Ascending aorta (tissue), 2 donors: ENCODE measurements at places on chromosomes 4 and X.
A peak's percentile ranks its signal among the peaks of the same experiment; 100 is the strongest.

DNA sequence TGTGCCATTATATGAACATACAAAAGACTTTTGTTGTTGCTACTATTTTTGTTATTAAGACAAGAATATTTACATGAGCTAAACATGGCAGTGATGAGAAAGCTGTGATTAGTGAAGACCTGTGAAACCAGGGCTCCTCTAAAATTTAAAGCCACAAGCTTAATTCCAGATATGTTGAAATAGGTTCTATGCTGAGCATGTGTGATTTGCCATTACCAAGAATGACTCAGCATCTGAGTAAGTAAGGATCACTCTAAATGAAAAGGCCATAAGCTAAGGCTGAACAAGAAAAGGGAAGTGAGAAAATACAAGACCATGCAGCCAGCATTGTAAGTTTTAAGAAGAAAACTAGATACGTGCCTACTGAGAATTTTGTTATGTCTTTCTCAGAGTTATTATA lies 75.9 kb upstream of the CAMK2D start:
- no peak for DNase-seq

- DNase-seq = no peak
Observed at GRCh38 chr4:11710453-11711093, 281.9 kb upstream of the HS3ST1 start.

DNA sequence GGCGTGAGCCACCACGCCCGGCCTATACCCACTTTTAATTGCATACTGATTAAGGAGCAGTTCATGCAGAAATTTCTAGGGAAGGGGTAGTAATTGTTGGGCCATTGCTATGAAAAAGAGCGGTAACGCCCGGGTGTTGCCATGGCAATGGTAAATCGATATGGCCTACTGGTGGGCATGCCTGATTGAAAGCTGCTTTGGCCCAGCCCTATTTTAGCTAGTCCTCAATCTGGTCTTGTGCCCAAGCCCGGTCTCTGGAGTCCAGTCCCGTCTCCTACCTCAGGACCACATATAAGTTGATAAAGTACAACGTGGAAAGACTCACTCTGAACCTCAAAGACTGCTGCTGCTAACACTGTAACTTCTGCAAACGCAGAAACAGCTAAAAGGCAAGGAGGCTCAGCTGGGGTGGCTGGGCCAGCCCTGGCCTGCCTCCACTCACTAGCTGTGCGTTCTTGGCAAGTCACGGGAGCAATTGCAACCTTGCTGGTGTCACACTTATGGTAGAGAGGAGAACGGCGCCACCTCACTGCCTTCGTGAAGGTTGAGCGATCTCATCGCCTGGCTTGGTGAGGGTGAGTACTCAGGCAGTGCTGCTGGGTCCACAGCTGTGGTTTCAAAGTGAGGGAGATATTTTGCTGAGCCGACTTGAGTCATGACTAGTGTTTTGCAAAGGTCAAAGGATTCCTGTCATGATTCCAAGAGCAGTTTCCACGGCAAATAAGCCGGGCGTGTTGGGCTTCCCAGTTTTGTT lies 57.0 kb upstream of the GRPEL1 start:
- DNase-seq = no peak

DNA sequence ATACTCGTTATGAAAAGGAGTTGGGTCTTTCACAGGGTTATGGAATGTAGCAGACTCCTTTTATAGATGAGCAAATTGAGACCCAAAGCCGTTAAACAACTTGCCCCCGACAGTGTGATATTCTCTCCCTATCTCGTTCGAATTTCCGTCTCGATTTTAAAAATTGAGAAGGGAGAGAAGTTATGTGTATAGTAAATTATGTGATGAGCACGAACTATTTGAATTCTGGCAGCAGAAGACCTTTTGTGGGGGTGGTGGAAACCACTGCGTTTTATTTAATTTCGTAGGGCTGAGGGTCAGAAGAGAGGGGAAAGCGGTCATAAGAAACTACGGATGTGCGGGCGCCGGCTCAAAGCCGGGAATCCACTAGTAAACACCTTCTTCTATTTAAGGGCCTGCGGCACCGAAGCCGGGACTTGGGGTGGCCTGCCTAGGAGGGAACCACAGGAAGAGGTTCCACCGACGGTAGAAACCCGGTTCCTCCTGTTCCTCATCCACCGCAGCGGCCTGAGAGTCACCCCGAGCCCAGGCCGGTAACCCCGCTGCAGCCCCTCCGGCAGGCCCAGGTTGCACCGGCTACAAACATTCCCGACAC lies 1.5 kb upstream of the DDX3X start:
- DNase-seq = peak; percentile 74

GRCh38 chr4:3190549-3190948 lies 58.4 kb upstream of the MSANTD1 start:
- no peak for DNase-seq

DNA sequence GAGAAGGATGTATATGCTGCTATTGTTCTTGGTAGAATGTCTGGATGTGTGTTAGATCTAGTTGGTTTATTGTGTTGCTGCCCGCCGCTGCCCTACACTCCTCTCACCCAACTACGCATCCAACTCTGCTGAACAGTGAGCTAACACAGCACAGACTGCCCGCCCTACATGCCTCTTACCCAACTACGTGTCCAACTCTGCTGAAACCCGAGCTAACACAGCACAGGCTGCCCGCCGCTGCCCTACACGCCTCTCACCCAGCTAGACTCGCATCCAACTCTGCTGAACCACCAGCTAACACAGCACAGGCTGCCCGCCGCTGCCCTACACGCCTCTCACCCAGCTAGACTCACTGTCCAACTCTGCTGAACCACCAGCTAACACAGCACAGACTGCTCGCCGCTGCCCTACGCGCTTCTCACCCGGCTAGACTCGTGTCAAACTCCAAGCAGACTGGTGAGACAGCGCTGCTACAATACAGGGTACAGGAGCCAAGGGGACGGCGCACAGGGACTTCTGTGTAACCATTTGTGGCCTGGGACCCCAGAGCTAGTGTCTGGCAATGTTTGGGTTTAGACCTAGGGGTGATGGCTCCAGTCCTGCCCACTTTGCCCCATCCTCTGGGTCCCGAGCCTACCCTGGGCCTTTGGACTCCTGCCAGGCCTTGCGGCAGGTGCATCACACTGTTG lies 11.6 kb upstream of the CTBP1 start:
- no peak for DNase-seq
